RPMI8226 (cell line): ENCODE measurements at places on chromosomes 6 and 20.

DNA sequence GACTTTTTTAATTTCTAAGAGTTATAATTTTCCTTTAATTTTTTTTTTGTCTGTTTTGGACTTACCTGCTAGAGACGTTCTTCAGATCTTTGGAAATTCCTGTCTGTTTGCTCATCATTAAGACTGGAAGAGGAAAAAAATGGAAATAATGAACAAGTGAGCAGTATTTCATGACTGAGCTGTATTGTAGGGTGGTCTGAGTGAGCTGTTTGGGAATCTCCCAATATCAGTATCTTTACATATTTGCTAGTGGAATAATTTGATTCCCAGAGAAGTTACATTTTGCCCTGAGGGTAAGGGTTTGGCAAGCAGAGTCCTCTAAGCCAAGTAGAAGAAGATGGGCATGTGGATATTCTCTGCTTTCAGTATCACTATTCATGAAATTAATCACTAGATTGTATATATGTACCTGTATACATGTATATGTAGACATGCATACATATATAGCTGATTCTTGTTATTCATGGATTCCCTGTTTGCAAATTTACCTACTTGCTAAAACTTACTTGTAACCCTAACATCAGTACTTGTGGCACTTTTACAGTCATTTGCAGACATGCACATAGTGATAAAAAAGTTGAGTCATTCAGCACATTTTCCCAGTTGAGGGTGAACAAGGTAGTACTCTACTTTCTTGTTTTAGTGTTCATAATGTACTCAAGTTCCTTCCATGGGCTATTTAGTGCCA, 13.5 kb downstream of the ZC2HC1B start:
- no peak for DNase-seq

GRCh38 chr6:136669299-136669699, 119.1 kb upstream of the MAP7 start:
- no peak for DNase-seq

DNA sequence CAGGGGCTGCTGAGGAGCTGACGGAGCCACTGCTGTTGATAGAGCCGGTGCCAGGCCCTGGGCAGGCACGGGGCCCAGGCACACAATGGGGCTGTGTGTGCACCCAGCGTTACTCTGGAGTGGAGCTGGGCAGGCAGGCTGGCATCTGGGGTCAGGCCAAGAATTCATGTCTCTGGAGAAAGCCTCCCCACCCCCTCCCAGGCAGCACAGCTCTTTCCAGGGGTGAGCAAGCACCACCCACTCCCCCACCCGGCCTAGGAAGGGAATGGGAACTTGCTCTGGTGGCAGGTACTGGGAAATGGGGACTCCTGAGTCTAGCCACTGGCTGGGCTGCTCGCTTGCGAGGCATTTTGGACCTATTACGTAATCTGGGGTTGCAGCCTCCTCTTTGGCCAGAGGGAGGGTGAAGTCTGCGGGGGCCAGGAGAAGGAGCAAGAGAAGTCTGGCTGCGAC, 22.7 kb downstream of the TFEB start:
- DNase-seq: no peak

DNA sequence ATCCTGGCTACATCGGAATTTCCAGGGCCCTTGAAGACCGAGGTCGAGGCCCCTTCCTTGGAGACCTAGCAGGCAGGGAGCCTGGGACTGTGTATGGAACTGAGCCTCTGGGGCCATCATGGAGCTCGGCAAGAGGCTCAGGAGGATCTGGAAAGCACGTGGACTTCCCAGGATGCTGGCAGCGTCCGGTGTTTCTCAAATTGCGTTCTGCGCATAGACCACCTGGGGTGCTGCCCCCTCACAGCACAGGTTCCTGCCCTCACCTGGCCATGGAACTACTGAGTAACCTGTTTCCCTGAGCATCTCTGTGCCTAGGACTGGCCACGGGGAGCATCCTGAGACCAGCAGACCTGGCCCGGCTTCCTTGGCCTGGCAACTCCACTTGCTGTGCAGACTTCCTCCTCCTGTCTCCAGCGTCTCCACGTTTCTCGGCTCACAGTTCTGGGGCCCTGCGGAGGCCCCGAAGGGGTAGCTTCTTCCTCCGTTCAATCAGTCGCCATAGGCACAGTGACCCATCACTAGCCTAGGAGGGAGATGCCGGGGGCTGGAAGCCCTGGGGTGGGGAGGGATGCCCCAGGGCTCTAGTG, 144.3 kb downstream of the CDH4 start:
- no peak for DNase-seq

GRCh38 chr6:130147111-130147510, 75.6 kb downstream of the SAMD3 start:
- DNase-seq: no peak

DNA sequence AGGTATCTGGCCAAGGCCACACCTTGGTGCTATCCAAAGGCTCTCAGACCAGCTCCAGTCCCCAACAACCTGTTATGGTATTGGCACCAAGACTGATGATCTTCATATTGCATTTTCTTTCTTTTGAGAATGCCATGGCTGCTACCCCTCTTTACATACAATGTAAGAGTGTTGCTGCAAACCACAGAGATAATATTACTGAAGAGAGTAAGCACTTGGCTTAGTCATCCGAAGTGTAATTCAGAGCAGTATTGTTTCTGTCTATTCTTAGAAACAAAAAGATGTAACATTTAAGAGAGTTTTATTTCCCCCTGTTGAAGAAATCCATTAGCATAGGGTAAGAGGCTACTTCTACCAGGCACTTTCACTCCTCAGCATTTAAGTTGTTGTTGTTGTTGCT, 212.5 kb downstream of the C6orf118 start:
- no peak for DNase-seq

DNA sequence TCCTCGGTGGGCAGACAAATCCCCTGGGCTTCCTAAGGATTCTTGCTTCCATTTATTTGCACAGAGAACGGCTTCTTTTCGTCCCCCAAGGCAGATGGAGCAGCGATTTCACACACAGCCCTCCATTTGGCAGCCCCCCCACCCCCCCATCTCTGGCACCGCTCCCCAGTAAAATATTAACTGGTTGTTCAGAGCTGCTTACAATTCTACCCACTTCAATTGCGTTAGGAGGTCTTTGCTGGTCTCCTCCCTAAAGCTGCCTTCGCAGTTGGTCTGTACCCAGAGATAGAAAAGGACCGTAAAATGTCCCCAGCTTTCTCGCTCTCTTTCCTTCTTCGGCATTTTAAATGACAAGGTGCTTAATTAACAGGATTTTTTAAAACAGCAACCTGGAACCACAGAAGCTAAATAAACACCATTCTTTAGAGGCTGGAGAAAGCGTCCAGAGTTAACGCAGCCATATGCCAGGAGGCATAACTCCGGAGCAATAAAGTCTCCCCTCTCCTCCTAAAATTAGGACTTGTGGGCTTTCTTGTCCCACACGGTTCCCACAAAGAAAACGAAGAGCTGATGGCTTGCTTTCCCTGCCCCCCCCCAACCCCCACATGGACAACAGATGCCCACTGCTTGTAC, 1.7 kb upstream of the ZMYND8 start:
- no peak for DNase-seq

DNA sequence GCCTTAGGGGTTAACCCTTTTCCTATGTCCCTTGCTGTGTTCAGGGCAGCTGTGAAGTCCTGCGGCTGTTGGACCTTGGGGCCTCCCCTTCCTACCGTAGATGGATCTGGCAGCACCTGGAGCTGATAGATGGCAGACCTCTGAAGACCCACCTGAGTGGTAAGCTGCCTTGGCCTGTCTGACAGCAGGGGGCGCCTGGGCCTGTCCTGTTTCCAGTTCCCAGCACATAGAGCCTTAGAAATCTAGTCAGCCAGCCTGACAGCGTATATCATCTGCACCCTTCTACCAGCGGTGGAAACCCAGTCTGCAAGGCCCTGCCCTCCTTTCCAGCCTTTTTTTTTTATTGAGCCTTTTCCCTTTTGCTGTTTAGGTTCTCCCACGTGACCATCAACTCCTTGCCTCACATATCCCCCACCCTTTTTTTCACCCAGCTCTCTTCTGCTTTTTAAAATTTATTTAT, 26.6 kb downstream of the CNBD2 start:
- peak; percentile 87 for DNase-seq

- no peak for DNase-seq
These were observed 4.7 kb upstream of the SLC22A2 start for GRCh38 chr6:160263196-160263939.

DNA sequence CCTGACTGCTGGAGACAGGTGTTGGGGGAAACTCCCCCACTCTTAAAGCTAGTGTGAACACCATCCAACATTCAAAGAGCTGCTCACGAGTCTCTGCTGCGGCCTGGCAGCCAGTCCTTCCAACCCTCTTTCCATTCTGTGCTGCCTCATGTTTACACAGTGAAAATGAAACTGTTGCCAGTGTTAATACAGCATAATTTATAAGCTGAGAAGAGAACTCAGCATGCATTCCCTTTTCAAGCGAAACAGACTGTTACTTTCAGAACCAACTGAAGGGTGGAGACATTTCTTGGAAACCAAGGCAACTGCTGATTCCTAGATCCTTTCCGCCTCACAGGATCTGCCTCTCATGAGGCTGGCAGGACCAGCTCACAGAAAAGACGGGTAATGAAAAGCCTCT, 533.8 kb upstream of the ID4 start:
- peak; percentile 26 for DNase-seq

DNA sequence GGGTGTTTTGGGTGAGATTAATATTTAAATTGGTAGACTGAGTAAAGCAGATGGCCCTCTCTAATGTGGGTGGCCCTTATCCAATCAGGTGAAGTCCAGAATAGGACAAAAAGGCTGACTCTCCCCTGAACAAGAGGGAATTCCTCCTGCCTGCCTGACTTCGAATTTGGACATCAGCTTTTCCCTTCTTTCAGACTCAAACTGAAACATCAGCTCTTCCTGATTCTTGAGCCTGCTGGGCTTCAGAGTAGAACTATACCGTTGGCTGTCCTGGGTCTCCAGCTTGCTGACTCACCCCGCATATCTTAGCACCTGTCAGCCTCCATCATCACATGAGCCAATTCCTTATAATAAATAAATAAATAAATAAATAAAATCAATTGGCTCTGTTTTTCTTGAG, 15.0 kb upstream of the TGM6 start:
- DNase-seq: no peak

GRCh38 chr6:72824833-72825232, 203.0 kb downstream of the KCNQ5 start:
- DNase-seq: no peak

GRCh38 chr6:133837801-133838349, 51.0 kb upstream of the TCF21 start:
- DNase-seq: peak; percentile 43

DNA sequence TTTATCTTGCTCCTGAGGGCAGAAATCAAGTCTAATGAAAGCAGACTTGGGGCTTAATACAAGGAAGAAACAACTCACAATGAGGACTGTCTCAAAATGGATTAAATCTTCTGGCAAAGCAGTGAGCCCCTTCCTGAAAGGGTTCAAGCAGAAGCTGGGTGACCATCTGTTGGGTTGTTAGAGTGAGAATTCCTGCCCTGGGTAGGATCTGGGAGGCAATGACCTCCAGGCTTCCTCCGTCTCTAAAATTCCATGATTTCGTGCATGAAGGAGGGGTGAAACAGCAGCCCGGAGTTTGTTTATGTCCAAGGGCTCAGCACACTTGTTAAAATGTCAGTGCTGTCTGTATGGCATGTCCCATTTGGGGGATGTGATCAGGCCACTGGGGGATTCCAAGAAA, 64.0 kb upstream of the KCNK16 start:
- DNase-seq: no peak

DNA sequence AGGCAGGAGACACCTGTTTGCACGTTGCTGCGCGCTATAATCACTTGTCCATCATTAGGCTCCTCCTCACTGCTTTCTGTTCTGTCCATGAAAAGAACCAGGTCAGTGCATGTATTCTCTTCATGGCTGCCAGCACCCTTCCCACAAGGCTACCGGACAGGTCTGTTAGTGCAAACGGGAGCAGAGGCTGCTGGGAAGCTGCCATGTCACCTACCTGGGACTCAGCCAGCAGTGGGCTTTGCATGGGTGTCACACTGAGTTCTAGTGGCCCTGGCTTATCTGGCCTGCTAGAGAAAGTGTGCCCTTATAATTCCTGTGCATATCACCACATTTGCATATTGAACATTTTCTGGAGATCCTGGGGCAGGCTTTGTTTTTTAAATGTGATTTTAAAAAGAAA, 24.8 kb downstream of the LYRM2 start:
- DNase-seq: no peak

- DNase-seq: no peak
These were observed 3.6 kb upstream of the SLC17A4 start for GRCh38 chr6:25750906-25751305.

DNA sequence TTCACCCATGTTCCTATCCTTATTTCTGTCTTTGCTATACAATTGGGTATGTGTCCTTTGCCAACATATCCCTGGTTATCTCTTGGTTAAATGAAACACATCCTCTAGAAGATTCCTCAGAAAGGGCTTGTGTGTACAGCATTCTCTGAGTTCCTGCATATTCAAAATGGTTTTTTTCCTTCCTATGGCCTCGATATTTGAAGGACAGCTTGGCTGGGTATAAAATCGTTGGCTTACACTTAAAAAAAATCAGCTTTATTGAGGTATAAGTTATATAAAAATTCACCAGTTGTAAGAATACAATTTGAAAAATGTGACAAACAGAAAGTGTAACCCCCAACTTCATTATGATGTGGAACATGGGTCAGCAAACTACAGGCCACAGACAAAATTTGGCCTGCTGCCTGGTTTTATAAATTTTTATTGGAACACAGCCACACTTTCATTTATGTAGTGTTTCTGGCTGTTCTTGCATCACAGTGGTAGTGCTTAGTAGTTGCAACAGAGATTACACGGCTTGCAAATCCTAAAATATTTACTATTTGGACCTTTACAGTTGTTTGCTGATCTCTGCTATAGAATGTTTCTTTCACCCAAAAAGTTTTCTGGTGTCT, 16.7 kb downstream of the PCMT1 start:
- DNase-seq: peak; percentile 76

DNA sequence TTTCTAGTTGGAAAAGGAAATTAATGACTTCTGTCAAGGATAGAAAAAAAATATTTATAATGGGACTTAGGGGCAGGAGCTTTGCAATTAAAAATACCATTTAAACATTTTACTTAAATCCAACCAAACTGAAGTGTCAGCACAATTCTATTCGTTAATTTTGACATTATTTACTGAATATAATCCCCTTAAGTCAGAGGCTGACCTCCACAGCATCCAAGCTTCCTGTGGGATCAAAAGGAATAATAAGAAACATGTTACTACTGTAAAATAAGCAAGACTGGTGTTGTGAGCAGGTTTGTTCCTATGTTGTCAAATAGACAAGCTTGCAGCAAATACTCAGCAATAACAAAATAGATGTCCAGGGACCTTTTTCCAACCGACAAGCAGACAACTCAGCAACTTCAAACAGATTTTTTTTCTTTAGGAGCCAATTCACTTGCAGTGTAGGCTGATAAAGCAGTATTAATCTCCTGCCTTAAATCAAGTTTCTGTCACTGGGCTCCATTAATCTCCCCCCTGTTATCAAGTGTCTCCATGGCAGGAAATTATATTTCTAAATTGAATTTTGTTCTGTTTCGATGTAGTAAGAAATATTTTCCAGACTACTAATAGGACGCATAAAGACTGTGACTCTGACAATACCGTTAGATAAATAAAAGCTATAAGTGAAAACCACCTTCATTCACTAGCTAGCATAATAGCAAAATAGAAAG, 157.4 kb downstream of the HACE1 start:
- no peak for DNase-seq
